Omental fat pad (tissue), 4 donors: ENCODE measurements at places on chromosomes 13 and 19.

DNA sequence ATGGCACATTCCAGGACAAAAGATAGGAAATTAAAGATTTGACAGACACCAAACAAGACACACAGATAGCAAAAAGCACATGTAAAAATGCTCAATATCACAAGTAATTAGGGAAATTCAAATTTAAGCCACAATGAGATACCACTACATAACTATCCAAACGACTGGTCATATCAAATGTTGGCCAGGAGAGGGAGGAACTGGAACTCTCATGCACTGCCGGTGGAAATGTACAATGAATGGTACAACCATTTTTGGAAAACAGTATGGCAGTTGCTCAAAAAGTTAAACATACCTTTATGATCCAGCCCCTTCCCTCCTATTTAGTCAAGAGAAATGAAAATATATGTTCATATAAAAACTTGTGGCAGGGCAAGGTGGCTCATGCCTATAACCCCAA is 36.8 kb upstream of the CYP2S1 start:
- no peak for DNase-seq

DNA sequence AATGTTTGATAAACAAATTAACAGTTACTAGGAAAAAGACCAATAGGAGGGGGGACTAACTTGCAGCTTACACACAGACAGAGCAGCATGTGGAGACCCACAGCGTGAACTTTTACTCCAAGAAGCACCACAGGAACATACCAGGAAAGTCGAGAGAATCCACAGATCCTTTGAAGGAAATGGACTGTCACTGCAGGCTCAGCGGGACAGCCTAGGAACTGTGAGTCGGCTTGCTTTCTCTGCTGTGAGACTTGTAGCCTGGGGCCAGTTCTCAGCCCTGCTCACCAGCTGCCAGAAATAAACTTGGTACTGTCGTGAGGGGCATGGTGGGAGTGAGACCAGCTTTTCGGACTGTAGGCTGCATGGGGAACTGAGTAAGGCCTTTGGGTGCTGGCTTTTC is 1211.5 kb downstream of the PCDH17 start:
- DNase-seq, result no peak

DNA sequence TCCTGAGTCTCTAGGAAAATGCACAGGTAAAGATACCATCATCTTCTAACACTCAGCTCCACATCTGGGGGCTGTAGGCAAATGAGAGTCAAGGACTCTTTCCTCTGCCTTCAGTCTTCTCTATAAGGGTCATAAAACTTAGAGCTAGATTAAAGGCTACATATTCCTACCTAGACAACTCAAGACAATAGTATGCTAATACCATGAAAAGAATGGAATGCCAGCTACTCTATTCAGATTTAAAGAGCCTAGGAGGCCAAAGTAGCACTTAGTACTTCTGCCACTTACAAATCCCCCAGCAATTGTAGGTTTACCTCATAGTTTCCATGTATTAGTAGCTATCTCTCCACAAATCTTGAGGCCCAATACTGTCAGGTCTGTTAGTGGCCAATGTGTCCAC is 453.0 kb downstream of the SLITRK5 start:
- DNase-seq, result no peak

- DNase-seq, result no peak
Measured at GRCh38 chr19:14021474-14021873, 6.5 kb upstream of the RLN3 start.

DNA sequence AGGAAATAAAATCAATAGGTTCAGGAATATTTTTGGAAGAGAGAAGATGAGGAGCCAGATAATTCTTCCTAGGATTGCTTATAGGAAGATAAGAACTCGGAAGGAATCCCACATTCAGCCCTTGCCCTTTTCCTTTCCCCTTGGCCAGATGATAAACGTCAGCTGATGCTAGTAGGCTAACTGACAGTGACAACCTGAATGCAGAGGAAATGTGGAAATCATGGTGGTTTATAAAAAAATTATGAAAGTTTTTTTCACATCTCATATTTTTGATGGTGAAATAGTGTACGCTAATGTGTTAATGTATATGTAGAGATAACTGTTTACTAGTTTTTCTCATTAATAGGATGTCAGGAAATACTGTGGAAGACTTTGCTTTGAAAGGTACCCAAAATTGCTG is 56.9 kb downstream of the EDNRB start:
- no peak for DNase-seq

DNA sequence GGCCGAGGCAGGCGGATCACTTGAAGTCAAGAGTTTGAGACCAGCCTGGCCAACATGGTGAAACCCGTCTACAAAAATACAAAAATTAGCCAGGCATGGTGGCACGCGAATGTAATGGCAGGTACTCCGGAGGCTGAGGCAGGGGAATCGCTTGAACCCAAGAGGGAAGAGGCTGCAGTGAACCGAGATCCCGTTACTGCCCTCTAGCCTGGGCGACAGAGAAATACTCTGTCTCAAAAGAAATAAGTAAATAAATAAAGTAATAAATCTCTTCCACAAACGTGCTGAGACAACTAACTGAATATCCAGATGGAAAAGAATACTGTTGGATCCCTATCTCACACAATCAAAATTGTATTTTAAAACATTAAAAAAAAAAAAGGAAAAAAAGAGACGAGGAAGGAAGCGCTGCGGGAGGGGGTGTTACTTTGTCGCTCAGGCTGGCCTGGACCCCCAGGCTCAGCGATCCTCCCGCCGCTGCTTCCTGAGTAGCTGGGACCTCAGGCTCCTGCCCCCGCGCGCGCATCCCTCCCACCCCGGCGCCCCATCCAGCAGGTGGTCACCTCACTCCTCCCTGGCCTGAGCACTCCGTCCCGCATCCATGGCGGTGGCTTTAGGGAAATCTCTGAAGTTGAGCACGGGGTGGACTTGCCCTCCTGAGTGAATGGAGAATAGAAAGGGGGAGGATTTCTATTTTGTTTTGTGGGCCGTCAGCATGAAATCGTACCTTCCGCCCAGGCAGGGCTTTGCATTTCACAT is 628 bp upstream of the ZNF813 start:
- DNase-seq, result no peak

GRCh38 chr19:1274081-1274851 is 1.1 kb upstream of the FAM174C start:
- DNase-seq, result no peak

DNA sequence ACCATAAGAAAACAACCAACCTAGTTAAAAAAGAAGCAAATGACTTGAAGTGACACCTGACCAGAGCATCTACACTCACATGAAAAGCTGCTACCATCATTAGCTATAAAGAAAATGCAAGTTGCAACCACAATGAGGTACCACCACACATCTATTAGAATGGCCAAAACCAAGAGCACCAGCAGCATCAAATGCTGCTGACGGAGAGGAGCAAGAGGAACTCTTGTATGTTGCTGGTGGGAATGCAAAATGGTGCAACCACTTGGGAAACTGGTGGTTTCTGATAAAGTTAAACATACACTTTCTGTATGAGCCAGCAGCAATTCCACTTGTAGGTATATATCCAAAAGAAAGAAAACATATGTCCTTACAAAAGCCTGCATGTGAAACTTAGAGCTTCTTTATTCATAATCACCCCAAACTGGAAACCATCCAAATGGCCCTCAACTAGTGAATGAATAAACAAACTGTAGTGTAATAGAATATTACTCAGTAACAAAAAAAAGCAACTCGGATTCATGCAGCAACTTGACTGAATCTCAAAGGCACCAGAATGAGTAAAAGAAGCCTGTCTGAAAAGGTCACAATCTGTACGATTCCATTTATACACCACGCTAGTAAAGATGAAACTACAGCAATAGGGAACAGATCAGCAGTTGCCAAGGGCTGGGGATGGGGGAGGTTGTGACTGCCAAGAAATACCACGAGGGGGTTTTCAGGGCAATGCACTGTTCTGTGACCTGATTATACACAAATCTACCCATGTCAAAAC is 60.9 kb upstream of the RANBP3 start:
- DNase-seq, result no peak

- no peak for DNase-seq
Measured at GRCh38 chr13:78298657-78299056, 304.7 kb downstream of the POU4F1 start.

DNA sequence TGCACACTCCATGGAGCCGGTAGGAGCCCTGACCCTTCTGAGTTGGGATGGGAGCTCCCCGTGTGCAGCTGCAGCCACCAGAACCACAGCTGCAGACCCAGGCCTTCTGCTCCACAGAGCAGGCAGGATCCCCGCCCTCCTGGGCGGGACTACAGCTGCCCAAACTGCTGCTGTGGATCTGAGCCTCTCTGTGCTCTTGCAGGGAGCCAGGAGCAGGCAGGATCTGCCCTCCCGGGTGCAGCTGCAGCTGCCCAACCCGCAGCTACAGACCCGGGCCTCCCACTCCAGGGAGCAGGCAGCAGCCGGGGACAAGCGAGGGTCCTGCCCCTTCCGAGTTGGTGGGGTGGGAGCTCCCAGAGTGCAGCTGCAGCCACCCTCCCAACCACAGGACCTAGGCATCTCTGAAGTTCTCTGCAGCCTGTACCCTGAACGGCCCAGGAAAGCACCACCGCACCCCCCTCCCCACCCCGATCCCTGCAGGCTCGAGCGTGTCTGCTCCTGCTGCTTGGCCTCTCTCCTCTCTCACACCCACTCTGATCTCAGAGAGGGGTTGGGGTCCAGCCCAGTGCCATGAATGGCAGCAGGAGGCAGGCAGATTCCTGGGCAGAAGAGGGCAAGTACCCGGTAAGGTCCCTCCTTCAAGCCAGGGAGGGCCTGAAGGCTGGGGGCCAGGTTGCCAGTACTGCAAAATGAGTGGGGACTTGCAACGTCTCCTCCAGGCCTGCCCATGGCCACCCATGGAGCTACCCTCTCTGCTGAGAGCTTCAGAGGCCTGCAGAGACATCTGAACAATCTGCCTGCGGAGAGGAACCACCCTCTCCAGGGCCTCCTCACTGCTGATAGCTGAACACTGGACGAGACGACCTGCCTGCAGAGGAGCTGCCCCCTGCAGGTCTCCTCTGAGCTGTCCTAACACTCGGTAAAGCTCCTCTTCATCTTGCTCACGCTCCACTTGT is 16.4 kb upstream of the EMP3 start:
- DNase-seq, result no peak

GRCh38 chr13:95456815-95457214 is 95.7 kb upstream of the CLDN10 start:
- DNase-seq, result no peak

DNA sequence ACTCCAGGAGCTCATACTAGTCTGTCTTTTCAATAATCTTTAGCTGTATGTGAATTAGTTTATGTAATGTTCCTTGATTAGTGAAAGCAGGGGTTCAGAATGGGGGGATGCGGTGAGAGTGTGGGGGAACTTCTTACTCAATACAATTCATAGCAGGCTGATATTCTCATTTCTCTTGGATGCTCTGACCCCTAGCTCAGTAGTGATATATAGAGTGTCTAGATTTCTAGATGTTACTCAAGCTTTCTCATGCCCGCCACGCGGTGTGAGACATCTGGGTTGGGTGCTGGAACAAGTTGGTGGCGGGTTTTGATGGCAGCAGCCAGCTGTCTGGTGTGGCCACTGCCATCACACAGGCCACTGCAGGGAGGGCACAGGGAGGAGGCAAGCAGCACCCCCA is 39.3 kb upstream of the FLT1 start:
- no peak for DNase-seq

DNA sequence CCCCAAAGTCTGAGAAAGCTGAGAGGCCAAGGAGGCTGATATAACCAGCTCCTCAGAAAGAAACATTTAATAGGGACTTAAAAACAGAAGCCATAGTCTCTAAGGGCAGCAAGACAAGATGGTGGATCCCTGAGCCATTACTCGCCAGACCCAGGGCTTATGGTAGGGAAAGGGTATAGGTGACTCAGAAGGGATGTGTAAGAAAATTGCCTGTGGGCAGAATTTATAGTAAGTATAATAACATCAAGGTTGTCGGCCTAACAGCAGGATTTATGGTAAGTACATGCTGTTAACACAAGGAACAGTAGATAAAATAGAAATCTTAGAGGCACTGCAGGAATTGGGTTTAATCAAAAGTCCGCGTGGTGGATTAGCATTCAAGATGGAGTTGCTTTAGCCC is 14.7 kb downstream of the KBTBD6 start:
- no peak for DNase-seq

GRCh38 chr13:112820318-112820717 is 130.5 kb downstream of the ATP11A start:
- DNase-seq, result no peak

GRCh38 chr19:58279042-58279924 is 528 bp downstream of the ZNF8 start:
- DNase-seq, result peak; percentile 81

GRCh38 chr13:42001580-42001979 is 40.7 kb upstream of the VWA8 start:
- peak; percentile 25 for DNase-seq

DNA sequence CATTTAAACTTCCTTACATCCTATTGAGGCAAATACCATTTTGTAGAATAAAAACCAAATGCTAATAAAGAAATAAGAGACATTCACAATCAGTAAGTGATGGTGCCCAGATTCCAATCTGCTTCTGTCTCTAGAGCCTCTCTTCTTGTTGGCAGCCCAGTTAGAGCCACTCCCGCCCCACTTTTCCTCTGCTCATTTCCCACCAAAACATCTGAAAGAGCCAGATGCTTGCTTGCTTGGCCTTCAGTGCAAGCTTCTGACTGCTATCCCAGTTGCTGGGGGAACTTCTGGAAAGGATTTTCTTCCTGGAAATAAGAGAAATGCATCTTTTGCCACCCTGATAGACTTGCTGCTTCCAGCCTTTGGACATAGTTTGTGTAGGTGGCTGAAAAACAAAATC is 12.9 kb downstream of the FRY start:
- no peak for DNase-seq

GRCh38 chr19:12244370-12244769 is 50.3 kb downstream of the ZNF44 start:
- DNase-seq, result no peak

GRCh38 chr19:7789447-7789846 is 26.4 kb downstream of the CLEC4M start:
- no peak for DNase-seq
